ENCODE measurements at places on chromosomes 1 and 21.

DNA sequence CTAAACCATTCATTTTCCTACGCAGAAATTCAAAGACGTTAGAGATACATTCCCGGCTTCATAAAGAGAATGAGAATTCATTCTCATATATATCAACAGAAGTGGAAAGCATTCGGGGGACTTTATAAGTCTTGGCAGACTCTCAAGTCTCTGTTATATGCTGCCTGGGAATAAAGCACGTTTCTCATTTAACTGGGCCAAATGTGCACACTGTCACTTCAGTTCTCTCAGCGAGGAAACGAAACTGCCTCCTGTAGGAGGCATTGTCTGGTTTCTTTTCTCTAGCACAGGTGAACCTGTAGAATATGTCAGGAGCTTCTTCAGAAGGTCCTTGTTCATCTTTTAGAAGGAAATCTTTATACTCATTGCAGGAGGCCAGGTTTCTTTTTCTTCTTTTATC, 367.6 kb downstream of the PTBP2 start:
- DNase-seq: no peak

DNA sequence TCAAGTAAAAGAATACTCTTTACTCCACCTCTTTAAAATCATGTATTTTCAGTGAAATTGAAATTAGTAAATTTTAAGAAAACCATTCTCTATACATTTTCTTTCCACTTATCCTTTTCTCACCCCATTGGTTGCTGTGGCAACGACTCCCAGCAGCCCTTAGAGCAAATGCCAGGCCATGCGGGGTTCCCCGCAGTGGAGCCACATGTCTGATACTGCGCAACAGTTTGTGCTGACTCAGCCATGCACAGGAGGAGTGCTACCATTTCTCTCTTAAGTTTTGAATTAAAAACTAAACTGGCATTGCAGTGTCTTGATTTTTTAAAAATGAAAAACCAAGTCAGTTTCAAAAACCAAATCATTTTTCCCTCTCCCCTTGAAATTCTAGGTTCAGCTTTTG, 214.1 kb upstream of the L1TD1 start:
- no peak for DNase-seq

DNA sequence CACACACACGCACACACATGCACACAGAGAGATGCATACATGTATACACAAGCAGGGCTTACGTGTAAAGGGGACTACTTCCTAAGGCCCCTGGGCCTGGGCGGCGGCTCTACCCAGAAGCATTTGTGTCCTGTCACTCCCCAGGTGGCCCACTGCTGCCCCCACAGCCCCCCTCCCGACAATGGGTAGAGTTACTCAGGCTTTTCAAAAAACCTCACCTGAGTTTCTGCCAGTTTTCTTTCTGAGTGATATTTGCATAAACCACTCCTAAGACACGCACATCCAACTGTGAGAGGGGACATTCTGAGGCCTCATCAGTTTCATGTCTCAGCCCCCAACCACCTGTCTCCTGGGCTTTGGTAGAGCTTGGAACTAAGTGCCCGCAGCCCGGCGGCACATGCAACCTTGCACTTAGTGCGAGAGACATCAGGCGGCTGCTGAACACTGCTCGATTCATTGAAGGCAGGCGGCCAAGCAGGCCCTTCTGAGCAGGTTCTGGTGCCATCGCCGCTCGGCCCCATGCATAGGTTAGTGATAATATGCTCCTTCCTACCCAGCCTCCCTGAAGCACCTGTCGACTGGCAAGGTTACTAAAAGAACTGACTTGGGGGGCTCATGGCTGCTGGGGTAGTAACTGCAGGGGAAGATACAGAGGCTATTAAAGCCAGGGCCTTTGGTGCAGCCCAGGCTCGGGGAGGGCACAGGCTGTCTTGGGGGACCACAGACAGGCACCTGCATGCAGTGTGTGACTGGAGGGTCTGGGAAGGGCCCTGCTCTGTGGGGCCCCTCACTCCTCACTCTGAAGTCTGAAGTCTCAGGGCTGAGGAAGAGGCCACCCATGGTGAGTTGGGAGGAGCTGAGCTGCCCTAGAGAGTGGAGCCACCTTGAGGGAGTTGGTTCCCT, 364.2 kb upstream of the VAMP3 start:
- DNase-seq: peak; percentile 51

DNA sequence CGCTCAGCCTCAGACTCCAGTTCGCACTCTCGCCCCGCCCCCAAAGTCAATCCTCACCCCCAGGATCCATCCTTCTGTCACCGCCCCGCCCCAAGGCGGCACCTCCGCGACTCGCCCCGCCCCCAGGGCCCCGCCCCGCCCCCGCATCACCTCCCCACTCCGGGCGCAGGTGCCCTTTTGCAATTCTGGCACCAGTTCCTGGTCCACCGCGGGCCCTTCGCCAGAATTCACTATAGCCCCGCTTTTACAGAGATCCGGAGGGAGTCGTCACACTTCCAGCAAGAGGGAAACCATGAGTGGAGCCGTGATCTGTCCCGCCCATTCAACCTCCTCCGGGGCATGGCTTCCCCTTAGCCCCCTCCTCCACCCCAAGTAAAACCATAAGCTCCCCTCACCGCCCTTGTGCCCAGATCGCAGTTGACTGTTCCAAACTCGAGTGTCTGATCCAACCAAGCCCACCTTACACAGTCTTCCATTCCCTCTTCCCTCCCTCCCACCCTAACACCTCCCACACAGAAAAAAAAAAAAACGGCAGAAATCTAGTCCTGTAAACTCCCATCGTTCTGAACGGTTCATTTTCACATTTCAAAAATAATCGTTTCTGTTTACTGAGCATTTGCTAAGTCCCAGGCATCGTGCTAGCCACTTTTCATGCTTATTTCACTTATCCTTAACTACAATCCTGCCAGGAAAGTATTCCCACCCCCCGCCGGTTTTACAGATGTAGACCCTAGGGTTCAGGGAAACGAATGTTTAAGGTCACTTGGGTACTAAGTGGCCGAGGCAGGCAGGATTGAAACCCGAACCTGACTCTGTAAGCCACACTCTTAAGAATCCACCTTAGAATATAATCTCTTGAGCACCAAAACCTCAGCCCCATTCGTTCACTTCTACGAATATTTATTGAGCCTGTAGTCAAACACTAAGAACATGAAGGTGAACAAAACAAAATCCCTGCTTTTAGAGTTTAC, 1.3 kb upstream of the DNAJC16 start:
- no peak for DNase-seq

- no peak for DNase-seq
Observed at GRCh38 chr1:215643592-215644321, 76.7 kb downstream of the KCTD3 start.

DNA sequence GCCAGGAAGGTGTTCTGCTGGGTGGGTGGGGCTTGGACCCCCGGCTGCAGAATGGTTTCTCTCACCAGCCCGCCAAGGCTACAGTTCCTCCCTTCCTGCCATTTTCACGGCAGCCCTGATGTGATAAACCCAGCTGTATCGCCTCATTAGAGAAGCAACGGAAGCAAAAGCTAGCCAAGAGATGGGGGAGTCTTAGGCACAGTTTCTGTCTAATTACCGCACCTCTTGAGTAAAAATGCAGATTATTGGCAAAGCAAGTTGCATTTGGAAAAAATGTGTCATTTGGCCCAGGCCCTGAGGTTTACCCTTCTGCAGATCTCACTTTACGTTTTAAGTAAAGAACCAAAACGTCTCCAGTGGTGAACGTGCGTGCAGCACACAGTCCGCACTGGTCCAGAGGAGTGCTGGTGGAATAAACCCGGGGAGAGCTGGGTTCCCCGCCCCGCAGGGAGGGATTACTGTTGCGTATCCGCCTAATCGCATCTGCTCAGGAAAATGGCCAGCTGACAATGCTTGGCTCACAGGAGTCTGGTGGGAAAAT, 109.9 kb downstream of the GALNT2 start:
- peak; percentile 77 for DNase-seq

DNA sequence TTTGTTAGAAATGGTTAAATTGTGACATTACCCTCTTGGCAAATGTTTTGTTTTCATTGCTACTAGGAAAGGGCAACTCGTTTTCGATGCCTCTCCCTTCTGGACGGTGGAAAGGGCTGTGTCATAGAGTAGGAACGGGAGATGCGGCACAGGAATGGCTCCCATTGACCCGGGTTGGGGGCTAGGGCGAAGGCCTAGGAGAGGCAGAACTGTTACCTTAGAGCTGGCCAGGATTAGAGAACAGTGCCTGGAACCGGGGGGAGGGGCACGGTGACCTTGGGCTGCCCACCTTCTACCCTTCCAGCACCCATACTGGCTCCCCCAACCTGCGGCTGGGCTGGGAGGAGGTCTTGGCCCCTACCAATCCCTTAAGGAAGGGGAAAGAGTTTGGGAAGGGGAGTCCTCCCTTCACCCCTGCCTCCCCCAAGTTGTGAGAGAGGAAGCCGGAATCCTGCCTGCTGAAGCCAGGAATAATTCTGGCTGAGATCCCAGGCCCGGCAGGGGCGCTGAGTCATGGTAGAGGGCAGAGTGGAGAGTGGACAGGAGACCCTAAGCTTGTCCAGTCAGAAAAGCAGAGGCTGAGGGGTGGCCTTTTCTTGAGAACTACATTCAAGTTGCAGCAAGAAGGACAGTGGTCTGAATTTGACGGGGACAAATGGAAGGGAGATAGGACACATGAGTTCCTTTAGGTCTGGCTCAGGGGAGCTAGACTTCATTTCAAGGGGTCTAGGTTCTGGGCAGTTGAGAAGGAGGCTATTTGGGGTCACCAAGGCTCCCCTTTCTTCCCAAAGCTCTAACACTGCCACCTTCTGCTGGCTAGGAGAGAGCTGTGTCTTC, 8.2 kb downstream of the LMNA start:
- no peak for DNase-seq

- DNase-seq: no peak
Observed at GRCh38 chr1:153363641-153364040, 6.0 kb downstream of the S100A9 start.

- no peak for DNase-seq
Observed at GRCh38 chr1:35499231-35499630, 58.0 kb downstream of the KIAA0319L start.

- peak; percentile 75 for DNase-seq
Observed at GRCh38 chr1:169105434-169106094, 926 bp upstream of the ATP1B1 start.

DNA sequence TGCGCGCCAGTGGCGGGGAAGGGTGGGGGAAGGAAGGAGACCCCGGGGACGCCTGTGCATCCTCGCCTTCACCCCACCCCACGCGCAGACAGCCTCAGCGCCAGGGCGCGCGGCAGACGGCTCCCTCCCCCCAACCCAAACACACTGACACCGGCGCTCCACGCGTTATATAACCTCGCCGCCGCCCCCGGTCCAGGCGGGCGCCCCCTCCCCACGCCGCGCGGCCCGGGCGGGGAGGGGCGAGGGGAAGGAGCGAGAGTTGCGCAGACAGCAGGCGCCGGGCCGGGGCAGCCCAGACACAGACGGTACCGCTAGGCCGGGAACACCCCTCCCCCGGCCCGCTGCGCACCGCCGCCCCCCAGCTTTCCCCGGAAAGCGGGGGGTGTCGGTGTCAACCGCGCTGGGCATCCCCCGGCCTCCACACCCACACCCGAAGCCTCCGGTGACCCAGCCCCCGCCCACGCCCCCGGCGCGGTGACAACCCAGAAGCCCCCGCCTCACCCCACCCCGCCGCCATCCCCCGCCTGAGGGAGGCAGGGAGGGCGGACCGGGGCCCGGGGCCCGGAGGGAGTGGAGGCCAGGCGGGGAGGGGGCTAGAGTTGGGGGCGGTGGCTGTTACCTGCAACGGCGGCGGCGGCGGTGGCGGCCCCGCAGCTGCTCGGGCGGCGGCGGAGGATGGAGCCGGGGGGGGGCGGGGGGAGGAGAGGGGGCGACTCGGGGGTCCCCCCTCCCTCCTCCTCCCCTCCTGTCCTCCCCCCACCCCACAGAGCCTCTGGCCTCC, 432 bp downstream of the AKT3 start:
- DNase-seq: peak; percentile 74

DNA sequence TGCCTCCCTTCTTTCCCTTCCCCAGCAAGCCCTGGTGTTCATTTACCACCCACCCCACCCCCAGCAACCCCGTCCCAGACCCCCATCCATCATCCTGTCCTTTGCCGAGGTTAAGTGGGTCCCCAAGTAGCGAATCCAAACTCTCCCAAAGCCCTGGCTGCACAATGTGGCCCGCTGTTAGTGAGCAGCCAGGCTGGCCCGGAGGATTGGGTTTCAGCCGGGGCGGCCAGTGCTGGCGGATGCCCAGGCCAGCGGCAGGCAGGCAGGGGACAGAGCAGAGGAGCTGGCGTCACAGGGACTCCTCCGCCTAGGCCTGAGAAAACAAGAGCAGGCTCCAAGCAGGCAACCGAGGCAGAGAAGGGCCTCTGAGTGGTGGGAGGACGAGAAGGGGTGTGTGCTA, 61.4 kb downstream of the EPHB2 start:
- DNase-seq: peak; percentile 79

GRCh38 chr1:192844360-192844759, 35.5 kb downstream of the RGS2 start:
- no peak for DNase-seq

DNA sequence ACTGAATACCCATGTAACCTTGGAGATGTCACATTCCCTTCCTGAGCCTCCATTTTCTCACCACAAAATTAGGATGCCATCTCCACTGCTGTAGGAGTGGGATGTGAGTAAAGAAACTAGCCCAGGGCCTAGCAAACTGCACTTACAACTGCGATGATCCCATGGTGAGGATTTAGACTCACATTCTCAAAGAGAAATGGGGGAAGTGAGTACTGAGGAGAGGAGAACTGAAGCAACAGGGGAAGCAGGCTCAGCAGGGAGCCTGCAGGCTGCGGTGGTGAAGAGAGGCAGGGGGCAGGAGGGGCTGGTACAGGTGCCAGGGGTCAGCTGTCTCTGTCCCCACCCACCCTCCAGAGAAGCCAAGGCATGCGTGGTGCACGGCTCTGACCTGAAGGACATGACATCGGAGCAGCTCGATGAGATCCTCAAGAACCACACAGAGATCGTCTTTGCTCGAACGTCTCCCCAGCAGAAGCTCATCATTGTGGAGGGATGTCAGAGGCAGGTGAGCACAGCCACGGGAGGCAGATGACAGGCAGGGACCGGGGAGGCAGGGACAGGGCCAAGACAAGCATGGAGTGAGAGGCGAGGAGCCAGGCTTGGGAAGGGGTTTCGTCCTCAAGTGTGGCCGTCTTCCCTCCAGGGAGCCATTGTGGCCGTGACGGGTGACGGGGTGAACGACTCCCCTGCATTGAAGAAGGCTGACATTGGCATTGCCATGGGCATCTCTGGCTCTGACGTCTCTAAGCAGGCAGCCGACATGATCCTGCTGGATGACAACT, 16.4 kb upstream of the ATP1A4 start:
- DNase-seq: peak; percentile 57

- DNase-seq: no peak
Observed at GRCh38 chr21:39599191-39599970, 13.4 kb upstream of the B3GALT5 start.

- DNase-seq: no peak
Observed at GRCh38 chr1:215418876-215419447, 148.1 kb upstream of the KCTD3 start.

GRCh38 chr1:240193679-240194078, 102.0 kb downstream of the FMN2 start:
- no peak for DNase-seq

Data from left forelimb (tissue), 1 donor.